ENCODE measurements at places on chromosomes 3 and 15. TPM values are rescaled to one million over a fixed set of nuclear protein-coding genes. Genes with fewer than 3 reads are reported as not detected.

GRCh38 chr3:116200956-116201690 is 244.2 kb downstream of the LSAMP start:
- no peak for DNase-seq
- H3K4me1 ChIP-seq: no peaks in the 10 kb centered on the region
- no peaks in the 10 kb centered on the region for H3K27me3 ChIP-seq
- H3K4me3 ChIP-seq: no peak overlapping the region

- H3K27ac ChIP-seq: no peak overlapping the region
- no peak for DNase-seq
- H3K4me1 ChIP-seq: no peaks in the 10 kb centered on the region
- peaks cover 22% of the 10 kb centered on the region for H3K27me3 ChIP-seq
- H3K4me3 ChIP-seq: no peak overlapping the region
Measured at GRCh38 chr3:66004244-66004643, 34.5 kb downstream of the MAGI1 start.

Gene PROK2
- total RNA-seq: 0.34 TPM

- H3K27ac ChIP-seq: no peak overlapping the region
- no peaks in the 10 kb centered on the region for H3K36me3 ChIP-seq
- peaks cover 3% of the 10 kb centered on the region for H3K27me3 ChIP-seq
- H3K4me1 ChIP-seq: no peaks in the 10 kb centered on the region
- no peak for DNase-seq
Measured at GRCh38 chr3:87673132-87673531, 385.7 kb downstream of the CGGBP1 start.

Gene MIX23
- 170 TPM for total RNA-seq

DNA sequence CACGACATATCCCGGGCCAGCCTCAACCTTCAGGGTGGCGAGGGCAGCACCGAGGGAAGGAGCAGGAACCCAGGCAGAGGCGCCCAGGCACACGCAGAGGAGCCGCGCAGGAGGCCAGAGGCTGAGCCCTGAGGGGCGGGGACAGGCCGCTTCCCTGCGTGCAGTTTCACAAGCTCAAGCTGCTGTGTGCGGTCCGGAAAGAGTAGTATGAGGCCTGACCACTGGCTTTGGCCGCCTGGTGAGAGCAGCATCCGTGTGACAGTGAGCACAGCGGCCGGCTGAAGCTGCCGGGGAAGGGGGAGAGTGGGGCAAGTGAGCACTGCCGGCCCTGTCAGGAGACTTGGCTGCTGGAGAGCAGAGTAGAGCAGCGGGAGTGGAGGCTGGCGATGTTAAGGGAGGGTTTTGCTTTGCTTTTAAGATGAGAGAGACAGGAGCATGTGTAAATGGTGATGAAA is 8.7 kb downstream of the ZDHHC19 start:
- DNase-seq: no peak
- H3K4me3 ChIP-seq: no peak overlapping the region
- no peak overlapping the region for H3K27ac ChIP-seq
- no peaks in the 10 kb centered on the region for H3K36me3 ChIP-seq
- H3K4me1 ChIP-seq: peaks cover 9% of the 10 kb centered on the region

Gene AGBL1
- not detected for total RNA-seq

- H3K4me3 ChIP-seq: no peak overlapping the region
- no peak overlapping the region for H3K27ac ChIP-seq
- peaks cover 16% of the 10 kb centered on the region for H3K4me1 ChIP-seq
- DNase-seq: no peak
- H3K36me3 ChIP-seq: peaks cover 38% of the 10 kb centered on the region
Measured at GRCh38 chr15:49185473-49185872, 15.4 kb downstream of the GALK2 start.

- peak; percentile 64 for DNase-seq
- peak overlapping the region; percentile 61 for H3K4me3 ChIP-seq
- peak overlapping the region; percentile 23 for H3K27ac ChIP-seq
- H3K4me1 ChIP-seq: peaks cover 20% of the 10 kb centered on the region
- peaks cover 3% of the 10 kb centered on the region for H3K27me3 ChIP-seq
Measured at GRCh38 chr15:77083381-77084160, 12.7 kb upstream of the TSPAN3 start.

GRCh38 chr3:143121241-143122088 is 1.9 kb downstream of the CHST2 start:
- peak; percentile 84 for DNase-seq
- H3K27ac ChIP-seq: peak overlapping the region; percentile 77
- H3K4me1 ChIP-seq: peaks cover 46% of the 10 kb centered on the region
- peaks cover 11% of the 10 kb centered on the region for H3K36me3 ChIP-seq
- H3K27me3 ChIP-seq: no peaks in the 10 kb centered on the region

GRCh38 chr15:33160581-33161165 is 33.8 kb downstream of the FMN1 start:
- H3K4me1 ChIP-seq: peaks cover 11% of the 10 kb centered on the region
- H3K27me3 ChIP-seq: peaks cover 7% of the 10 kb centered on the region
- H3K27ac ChIP-seq: no peak overlapping the region
- no peaks in the 10 kb centered on the region for H3K36me3 ChIP-seq
- H3K4me3 ChIP-seq: no peak overlapping the region

- no peaks in the 10 kb centered on the region for H3K27me3 ChIP-seq
- H3K27ac ChIP-seq: no peak overlapping the region
- peaks cover 2% of the 10 kb centered on the region for H3K4me1 ChIP-seq
- H3K36me3 ChIP-seq: no peaks in the 10 kb centered on the region
Measured at GRCh38 chr15:70323111-70323851, 225.6 kb upstream of the TLE3 start.

Gene GOLGA6D
- total RNA-seq: not detected

Gene RGMA
- 0.08 TPM for total RNA-seq

GRCh38 chr3:23888617-23889228 is 28.1 kb downstream of the NKIRAS1 start:
- no peak overlapping the region for H3K4me3 ChIP-seq
- no peaks in the 10 kb centered on the region for H3K27me3 ChIP-seq
- H3K4me1 ChIP-seq: peaks cover 2% of the 10 kb centered on the region
- H3K36me3 ChIP-seq: peaks cover 3% of the 10 kb centered on the region
- DNase-seq: no peak

DNA sequence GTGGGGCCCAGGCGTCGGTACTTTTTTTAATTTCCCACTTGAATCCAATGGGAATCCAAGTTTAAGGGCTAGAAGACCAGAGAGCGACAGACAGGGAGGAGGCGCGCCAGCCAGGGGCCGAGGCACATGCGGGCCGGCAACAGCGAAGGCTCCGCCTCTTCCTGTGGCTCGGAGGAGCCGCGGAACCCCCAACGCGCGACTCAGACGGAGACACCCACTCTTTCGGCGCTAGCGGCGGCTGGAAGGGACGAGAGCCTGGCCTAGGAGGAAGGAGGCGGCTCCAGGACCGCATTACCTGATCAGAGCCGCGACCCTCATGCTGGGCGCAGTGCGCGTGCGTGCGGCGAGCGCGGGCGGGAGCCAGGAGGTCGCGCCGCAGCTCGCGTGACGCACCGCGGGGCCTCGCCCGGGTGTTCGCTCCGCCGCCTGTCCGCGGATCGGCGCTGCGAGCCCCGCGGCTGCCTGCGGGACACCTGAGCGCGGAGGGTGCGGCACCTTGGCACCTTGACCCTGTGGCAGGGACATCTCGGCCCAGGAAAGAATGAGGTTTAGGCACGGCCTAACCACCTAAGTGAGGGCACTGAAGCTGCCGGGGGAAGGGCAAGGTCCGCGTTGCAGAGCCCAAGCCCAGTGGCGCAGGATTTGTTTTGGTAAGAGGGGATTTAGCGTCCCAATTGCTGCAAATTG is at the start of gene DPH6:
TSS of gene DPH6 (minus strand) at position 342 of the 687 bp plus-strand sequence. CDS start at position 318, 24 bp downstream.
- peaks cover 4% of the 10 kb centered on the region for H3K36me3 ChIP-seq
- peak; percentile 89 for DNase-seq
- H3K27ac ChIP-seq: peak within 1 kb of the TSS; percentile 96
- H3K4me1 ChIP-seq: peaks cover 15% of the 10 kb centered on the region

Gene CCDC32
- 27.3 TPM for total RNA-seq

DNA sequence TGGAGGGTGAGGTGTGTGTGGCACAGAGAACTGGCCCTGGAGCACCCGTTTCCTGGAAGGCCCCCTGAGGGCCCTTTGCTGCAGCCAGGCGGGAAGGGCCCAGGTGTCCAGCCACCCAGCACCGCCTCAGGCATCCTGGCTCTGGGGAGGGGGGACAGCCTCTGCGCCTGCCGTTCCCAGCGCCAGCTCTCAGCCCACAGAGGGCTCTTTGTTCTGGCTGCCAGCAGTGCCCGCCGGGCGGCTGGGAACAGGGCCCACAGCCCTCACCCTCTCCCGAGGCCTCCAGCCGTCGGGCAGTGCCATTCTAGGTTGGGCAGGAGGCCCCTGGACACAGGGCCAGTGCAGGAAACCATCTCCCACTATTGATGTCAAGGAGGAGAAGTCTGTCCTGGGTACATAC is 8.3 kb downstream of the SLC38A3 start:
- H3K4me1 ChIP-seq: no peaks in the 10 kb centered on the region
- no peaks in the 10 kb centered on the region for H3K36me3 ChIP-seq
- no peak overlapping the region for H3K4me3 ChIP-seq

Gene SENP2
- 35.2 TPM for total RNA-seq

Gene FBXW12
- total RNA-seq: not detected

DNA sequence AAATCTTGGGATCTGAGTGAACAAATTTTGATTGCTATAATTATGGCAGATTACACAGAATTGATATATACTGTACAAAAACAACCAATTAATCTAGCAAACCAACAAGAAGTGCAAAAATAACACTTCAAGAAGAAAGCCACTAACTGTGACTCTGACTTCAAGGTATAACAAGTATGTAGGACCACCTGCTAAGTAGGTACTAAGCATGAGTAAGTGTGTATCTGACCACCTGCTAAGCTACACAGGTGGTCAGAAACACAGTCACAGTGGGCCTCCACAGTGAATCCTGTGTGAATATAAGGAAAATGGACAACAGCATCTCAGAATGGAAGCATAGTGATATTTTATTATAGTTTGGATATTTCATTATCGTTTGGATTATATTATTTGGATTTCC is 14.8 kb upstream of the PLSCR4 start:
- H3K27ac ChIP-seq: no peak overlapping the region
- peaks cover 15% of the 10 kb centered on the region for H3K27me3 ChIP-seq
- no peak for DNase-seq
- no peaks in the 10 kb centered on the region for H3K36me3 ChIP-seq

GRCh38 chr3:150348500-150348899 is 59.6 kb upstream of the TSC22D2 start:
- no peak overlapping the region for H3K27ac ChIP-seq
- no peaks in the 10 kb centered on the region for H3K36me3 ChIP-seq
- peaks cover 14% of the 10 kb centered on the region for H3K27me3 ChIP-seq
- DNase-seq: peak; percentile 9

Gene LINGO1
- not detected for total RNA-seq

GRCh38 chr3:182902236-182902635 is 78.1 kb downstream of the DCUN1D1 start:
- DNase-seq: no peak
- H3K27me3 ChIP-seq: no peaks in the 10 kb centered on the region
- H3K27ac ChIP-seq: no peak overlapping the region
- H3K4me1 ChIP-seq: no peaks in the 10 kb centered on the region
- peaks cover 9% of the 10 kb centered on the region for H3K36me3 ChIP-seq
- H3K4me3 ChIP-seq: no peak overlapping the region

- H3K4me3 ChIP-seq: no peak overlapping the region
- H3K4me1 ChIP-seq: no peaks in the 10 kb centered on the region
- DNase-seq: peak; percentile 19
- no peak overlapping the region for H3K27ac ChIP-seq
Measured at GRCh38 chr15:27059610-27060202, 88.7 kb downstream of the GABRG3 start.

DNA sequence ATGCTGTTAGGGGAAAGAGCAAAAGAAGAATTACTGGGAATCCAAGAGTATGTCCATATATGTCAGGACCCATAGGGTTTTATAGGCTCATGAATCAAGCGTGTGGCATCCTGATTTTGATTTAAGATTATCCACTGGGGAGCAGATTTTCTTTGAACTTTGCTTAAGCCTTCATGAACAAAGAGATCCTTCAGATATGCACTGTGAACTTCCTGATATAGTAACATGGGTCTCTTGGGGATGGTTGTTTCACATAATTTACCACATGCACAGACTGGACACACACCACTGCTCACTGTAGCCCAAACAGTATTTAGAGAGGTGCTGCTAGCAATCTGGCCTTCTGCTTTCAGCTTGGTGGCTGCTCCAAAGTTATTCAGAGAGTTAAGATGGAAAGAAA is 200.9 kb upstream of the ZPLD1 start:
- no peak overlapping the region for H3K27ac ChIP-seq
- H3K4me3 ChIP-seq: no peak overlapping the region
- H3K4me1 ChIP-seq: peaks cover 5% of the 10 kb centered on the region
- no peaks in the 10 kb centered on the region for H3K36me3 ChIP-seq

DNA sequence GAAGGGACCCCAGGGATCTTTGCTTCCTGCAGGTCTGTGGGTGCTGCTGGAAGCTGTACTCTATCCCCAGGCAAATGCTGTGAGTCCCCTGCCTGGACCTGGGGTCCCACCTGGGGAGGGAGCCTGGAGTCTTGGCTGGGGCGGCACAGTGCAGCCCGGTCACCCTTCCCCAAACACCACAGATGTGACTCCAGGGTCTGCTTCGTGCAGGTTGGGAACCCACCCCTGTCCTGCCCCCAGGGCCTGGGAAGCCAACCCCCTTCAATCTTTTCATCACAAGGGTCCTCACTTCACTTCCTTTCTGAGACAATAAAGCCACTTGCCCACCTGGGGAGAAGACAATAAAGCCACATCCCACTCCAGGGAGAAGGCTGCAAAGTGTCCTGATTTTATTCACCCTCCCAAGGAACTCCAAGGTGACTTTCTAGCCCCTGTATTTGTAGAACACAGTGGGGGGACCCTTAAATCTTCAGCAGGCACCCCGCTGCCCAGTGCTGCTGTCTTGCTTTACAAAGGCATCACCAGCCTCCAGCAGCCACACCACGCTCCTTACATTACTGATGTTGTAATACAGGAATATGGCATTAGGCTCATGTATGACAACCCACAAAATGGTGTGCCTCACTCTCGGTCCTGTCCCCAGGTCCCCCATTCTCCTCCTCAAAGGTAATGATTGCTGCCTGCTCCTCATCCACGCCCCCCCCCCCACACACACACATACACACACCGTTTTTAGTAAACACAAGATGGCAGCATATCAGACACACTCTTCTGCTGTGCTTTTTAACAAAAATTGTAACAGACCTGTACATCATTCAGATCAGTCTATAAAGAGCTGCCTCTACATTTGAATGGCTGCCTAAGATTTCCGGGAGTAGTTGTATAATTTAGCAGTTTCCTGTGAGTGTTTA is 9.9 kb downstream of the C3orf22 start:
- no peak for DNase-seq
- no peaks in the 10 kb centered on the region for H3K36me3 ChIP-seq
- H3K4me3 ChIP-seq: no peak overlapping the region
- H3K4me1 ChIP-seq: no peaks in the 10 kb centered on the region

- H3K27me3 ChIP-seq: no peaks in the 10 kb centered on the region
- peaks cover 2% of the 10 kb centered on the region for H3K36me3 ChIP-seq
Measured at GRCh38 chr15:22810853-22811338, 24.5 kb downstream of the NIPA1 start.

DNA sequence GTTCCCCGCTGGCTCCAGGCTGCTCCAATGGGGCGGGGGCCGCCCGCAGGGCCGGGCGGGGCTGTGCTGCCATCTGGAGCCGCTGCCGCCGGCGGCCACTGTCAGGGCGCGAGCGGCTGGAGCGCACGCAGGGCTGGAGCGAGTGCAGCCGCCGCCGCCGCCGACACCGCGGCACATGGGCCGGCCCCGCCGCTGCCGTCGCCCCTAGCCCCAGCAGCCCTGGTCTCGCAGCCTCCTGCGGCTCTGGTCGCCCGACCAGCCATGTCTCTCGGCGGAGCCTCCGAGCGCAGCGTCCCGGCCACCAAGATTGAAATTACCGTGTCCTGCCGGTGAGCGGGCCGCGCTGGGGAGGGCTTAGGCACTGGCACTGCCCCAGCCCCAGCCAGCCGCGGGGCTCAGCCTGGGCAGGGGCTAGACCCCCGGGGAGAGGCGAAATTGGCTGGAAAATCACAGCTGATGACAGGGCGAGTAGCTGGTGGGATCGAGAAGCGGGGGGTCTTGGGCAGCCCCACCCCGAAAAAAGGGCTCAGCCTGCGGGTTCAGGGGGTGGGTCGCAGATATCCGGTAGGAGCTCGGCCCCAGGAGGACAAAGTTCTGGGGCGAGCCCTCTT is at the start of gene CPNE9:
TSS of gene CPNE9 (plus strand) at position 98 of the 611 bp plus-strand sequence. CDS start at position 262, 164 bp downstream.
- no peak within 1 kb of the TSS for H3K27ac ChIP-seq
- peaks cover 19% of the 10 kb centered on the region for H3K36me3 ChIP-seq
- peaks cover 31% of the 10 kb centered on the region for H3K27me3 ChIP-seq
- DNase-seq: peak; percentile 4

Data from activated naive CD8-positive, alpha-beta T cell treated with anti-CD3 and anti-CD28 coated beads for 36 hours (primary cell).